ENCODE measurements at places on chromosomes 13 and 19.

GRCh38 chr13:111911121-111911720 lies 155.7 kb upstream of the SOX1 start:
- peaks cover 5% of the 10 kb centered on the region for H3K4me1 ChIP-seq
- no peak overlapping the region for H3K4me3 ChIP-seq
- no peaks in the 10 kb centered on the region for H3K27me3 ChIP-seq
- H3K27ac ChIP-seq: no peak overlapping the region

DNA sequence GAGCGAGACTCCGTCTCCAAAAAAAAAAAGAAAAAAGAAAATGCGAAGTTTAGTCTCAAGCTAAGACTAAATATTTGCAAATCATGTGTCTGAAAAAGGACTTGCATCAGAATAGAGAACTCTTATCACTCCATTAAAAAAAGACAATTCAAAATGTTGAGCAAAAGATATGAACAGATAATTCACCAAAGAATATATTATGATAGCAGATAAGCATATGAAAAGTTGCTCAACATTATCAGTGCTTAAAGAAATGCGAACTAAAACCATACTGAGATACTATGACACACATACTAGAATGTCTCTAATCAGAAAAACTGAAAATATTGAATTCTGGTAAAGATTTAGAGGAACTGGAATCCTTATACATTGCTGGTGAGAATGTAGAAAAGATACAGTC lies 38.7 kb upstream of the SACS start:
- H3K4me1 ChIP-seq: peaks cover 9% of the 10 kb centered on the region
- no peak for DNase-seq
- H3K4me3 ChIP-seq: no peak overlapping the region
- H3K36me3 ChIP-seq: no peaks in the 10 kb centered on the region

- H3K36me3 ChIP-seq: peaks cover 5% of the 10 kb centered on the region
- no peak for DNase-seq
- no peaks in the 10 kb centered on the region for H3K27me3 ChIP-seq
Observed at GRCh38 chr13:109770436-109770835, 15.9 kb downstream of the IRS2 start.

GRCh38 chr13:40102360-40102727 lies 446.9 kb downstream of the COG6 start:
- no peaks in the 10 kb centered on the region for H3K4me1 ChIP-seq
- no peak overlapping the region for H3K27ac ChIP-seq
- H3K27me3 ChIP-seq: no peaks in the 10 kb centered on the region
- H3K36me3 ChIP-seq: peaks cover 2% of the 10 kb centered on the region
- DNase-seq: no peak

- DNase-seq: no peak
- no peaks in the 10 kb centered on the region for H3K36me3 ChIP-seq
- no peak overlapping the region for H3K4me3 ChIP-seq
- no peak overlapping the region for H3K27ac ChIP-seq
- H3K4me1 ChIP-seq: no peaks in the 10 kb centered on the region
Observed at GRCh38 chr13:71209217-71209616, 657.8 kb downstream of the DACH1 start.

- no peak overlapping the region for H3K27ac ChIP-seq
- H3K4me3 ChIP-seq: no peak overlapping the region
- peaks cover 28% of the 10 kb centered on the region for H3K4me1 ChIP-seq
Observed at GRCh38 chr19:8421484-8422461, 8.7 kb downstream of the MARCHF2 start.

GRCh38 chr13:52749419-52749818 lies 9.8 kb upstream of the CNMD start:
- no peak for DNase-seq
- H3K4me3 ChIP-seq: no peak overlapping the region
- no peak overlapping the region for H3K27ac ChIP-seq
- no peaks in the 10 kb centered on the region for H3K36me3 ChIP-seq

DNA sequence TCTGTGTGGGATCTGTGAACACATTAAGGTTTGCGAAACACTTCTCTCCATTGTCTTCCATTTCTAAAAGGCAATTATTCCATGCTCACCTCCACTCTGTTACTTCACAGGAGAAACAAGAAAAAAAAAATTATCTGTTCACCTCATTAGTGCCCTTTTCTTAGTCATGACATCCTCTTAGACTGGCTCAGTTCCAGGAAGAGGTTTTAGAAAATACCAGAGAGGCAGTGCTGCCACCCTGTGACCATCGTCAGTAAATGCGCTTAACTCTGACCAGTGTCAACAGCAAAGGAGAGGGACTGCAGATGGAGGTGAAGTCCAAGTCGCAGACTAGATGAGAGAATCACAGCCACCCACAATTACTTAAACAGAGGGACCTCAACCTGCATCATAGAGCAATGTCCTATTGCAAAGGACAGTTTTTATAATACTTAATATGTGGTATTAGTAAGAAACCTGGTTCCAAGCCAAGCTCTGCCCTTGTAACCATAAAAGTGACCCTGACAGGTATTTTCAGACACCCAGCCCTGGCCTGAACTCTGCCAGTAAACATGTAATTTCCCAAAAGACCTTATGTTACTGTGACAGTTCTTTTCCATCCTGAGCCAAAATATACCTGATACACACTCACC lies 19.4 kb downstream of the CEACAM21 start:
- peak; percentile 40 for DNase-seq
- no peaks in the 10 kb centered on the region for H3K36me3 ChIP-seq
- H3K4me1 ChIP-seq: no peaks in the 10 kb centered on the region

- H3K36me3 ChIP-seq: no peaks in the 10 kb centered on the region
- no peak overlapping the region for H3K27ac ChIP-seq
- H3K4me1 ChIP-seq: no peaks in the 10 kb centered on the region
- no peaks in the 10 kb centered on the region for H3K27me3 ChIP-seq
- no peak for DNase-seq
Observed at GRCh38 chr13:51481656-51482055, 28.8 kb upstream of the INTS6 start.

- H3K27me3 ChIP-seq: no peaks in the 10 kb centered on the region
- no peaks in the 10 kb centered on the region for H3K4me1 ChIP-seq
- no peak overlapping the region for H3K4me3 ChIP-seq
- DNase-seq: no peak
- no peak overlapping the region for H3K27ac ChIP-seq
- no peaks in the 10 kb centered on the region for H3K36me3 ChIP-seq
Observed at GRCh38 chr13:38743466-38743865, 56.6 kb downstream of the FREM2 start.

GRCh38 chr19:35929876-35930275 lies 6.3 kb upstream of the LRFN3 start:
- DNase-seq: no peak
- no peak overlapping the region for H3K4me3 ChIP-seq
- H3K27ac ChIP-seq: no peak overlapping the region
- H3K36me3 ChIP-seq: no peaks in the 10 kb centered on the region
- H3K27me3 ChIP-seq: no peaks in the 10 kb centered on the region
- H3K4me1 ChIP-seq: no peaks in the 10 kb centered on the region

- no peak overlapping the region for H3K27ac ChIP-seq
- H3K4me3 ChIP-seq: no peak overlapping the region
- peaks cover 3% of the 10 kb centered on the region for H3K4me1 ChIP-seq
- no peaks in the 10 kb centered on the region for H3K27me3 ChIP-seq
- peak; percentile 35 for DNase-seq
Observed at GRCh38 chr13:73870036-73870741, 264.0 kb downstream of the KLF12 start.

GRCh38 chr13:25117312-25117711 lies 21.4 kb downstream of the PABPC3 start:
- no peaks in the 10 kb centered on the region for H3K27me3 ChIP-seq
- no peak overlapping the region for H3K27ac ChIP-seq
- H3K36me3 ChIP-seq: no peaks in the 10 kb centered on the region
- peak; percentile 43 for DNase-seq
- H3K4me1 ChIP-seq: peaks cover 20% of the 10 kb centered on the region

DNA sequence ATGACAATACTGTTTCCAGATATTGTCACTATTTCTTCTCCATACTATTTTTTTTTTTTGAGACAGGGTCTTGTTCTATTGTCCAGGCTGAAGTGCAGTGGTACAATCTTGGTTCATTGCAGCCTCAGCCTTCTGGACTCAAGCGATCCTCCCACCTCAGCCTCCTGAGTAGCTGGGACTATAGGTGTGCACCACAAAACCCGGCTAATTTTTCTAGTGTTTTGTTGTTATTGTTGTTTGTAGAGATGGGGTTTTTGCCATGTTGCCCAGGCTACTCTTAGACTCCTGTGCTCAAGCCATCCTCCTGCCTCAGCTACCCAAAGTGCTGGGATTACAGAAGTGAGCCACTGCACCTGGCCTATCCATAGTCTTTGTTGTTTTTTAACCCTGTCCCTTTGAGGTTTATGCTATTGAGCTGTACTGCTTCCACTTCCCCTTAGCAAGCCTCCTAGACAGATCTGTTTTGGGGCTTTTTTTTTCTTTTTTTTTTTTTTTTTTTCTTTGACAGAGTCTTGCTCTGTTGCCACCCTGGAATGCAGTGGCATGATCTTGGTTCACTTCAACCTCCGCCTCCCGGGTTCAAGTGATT lies 27.6 kb upstream of the MAP3K10 start:
- no peaks in the 10 kb centered on the region for H3K4me1 ChIP-seq
- H3K27ac ChIP-seq: no peak overlapping the region
- H3K27me3 ChIP-seq: no peaks in the 10 kb centered on the region
- no peaks in the 10 kb centered on the region for H3K36me3 ChIP-seq
- DNase-seq: no peak

DNA sequence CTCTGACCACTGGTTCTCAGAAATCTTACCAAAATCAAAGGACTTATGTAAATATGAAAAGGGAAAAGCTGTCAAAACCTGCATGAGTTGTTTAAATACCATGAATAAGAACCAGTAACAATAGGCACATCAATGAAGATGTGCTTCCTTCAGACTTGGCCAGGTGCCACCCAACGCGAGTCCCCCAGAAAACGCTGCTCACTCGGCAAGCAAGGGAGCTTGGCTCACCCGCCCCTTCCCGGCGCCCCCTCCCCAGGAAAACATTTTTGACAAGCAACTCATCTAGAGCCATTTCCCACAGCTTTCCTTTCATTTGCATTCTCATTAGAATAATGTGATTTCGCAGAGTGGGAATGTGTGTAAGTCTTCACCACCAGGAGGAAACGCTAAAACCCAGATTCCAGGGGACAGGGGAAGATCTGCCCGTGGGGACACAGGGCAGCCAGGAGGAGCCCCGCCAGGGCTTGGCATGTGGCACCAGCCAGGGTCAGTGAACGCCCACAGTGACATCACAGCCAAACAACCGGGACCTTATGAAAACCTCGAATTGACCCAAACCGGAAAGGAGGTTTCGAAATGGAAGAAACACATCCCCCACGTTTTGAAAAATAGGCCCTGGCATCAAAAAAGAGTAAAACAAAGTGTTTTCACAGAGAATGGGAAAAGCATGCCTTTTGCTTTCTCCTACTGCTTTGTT lies 366.2 kb upstream of the TSHZ3 start:
- no peaks in the 10 kb centered on the region for H3K36me3 ChIP-seq
- no peak overlapping the region for H3K4me3 ChIP-seq
- no peaks in the 10 kb centered on the region for H3K4me1 ChIP-seq
- DNase-seq: no peak
- no peak overlapping the region for H3K27ac ChIP-seq
- no peaks in the 10 kb centered on the region for H3K27me3 ChIP-seq

- no peaks in the 10 kb centered on the region for H3K27me3 ChIP-seq
- H3K4me1 ChIP-seq: no peaks in the 10 kb centered on the region
- H3K4me3 ChIP-seq: no peak overlapping the region
- no peaks in the 10 kb centered on the region for H3K36me3 ChIP-seq
- no peak overlapping the region for H3K27ac ChIP-seq
Observed at GRCh38 chr13:111595276-111595675, 274.8 kb downstream of the TEX29 start.

GRCh38 chr13:49627831-49628652 lies at the start of gene ARL11:
ARL11 (plus strand) TSS chr13:49628507; CDS start chr13:49630448, 1,941 bp downstream.
- DNase-seq: peak; percentile 91
- no peaks in the 10 kb centered on the region for H3K36me3 ChIP-seq
- no peak within 1 kb of the TSS for H3K27ac ChIP-seq
- no peak within 1 kb of the TSS for H3K4me3 ChIP-seq
- peaks cover 17% of the 10 kb centered on the region for H3K4me1 ChIP-seq

- H3K27ac ChIP-seq: no peak overlapping the region
- peak; percentile 41 for DNase-seq
- no peak overlapping the region for H3K4me3 ChIP-seq
- H3K36me3 ChIP-seq: no peaks in the 10 kb centered on the region
- no peaks in the 10 kb centered on the region for H3K4me1 ChIP-seq
- no peaks in the 10 kb centered on the region for H3K27me3 ChIP-seq
Observed at GRCh38 chr13:112616586-112617362, 28.8 kb upstream of the TUBGCP3 start.

GRCh38 chr13:27183561-27184147 lies 12.0 kb upstream of the USP12 start:
- H3K27me3 ChIP-seq: no peaks in the 10 kb centered on the region
- no peaks in the 10 kb centered on the region for H3K36me3 ChIP-seq
- DNase-seq: peak; percentile 65
- peaks cover 16% of the 10 kb centered on the region for H3K4me1 ChIP-seq
- no peak overlapping the region for H3K4me3 ChIP-seq

DNA sequence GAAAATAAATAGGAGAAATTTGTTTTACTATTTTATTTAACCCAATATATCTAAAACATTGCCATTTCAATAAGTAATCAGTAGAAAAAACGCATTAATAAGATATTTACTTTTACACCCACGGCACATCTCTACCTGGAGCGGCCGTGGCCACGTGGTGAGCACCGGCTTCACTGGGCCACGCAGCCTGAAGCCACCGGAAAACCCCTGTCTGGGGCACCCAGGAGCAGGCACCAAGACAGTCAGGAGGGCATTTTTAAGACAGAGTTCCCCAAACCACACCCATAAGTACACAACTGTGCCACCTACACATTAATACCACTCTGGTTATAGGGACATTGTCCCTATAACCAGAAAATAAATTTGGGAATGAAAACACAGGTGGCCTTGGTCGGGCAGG lies 80.9 kb downstream of the SPACA7 start:
- no peaks in the 10 kb centered on the region for H3K36me3 ChIP-seq
- DNase-seq: no peak
- no peak overlapping the region for H3K27ac ChIP-seq
- H3K4me3 ChIP-seq: no peak overlapping the region
- no peaks in the 10 kb centered on the region for H3K27me3 ChIP-seq
- no peaks in the 10 kb centered on the region for H3K4me1 ChIP-seq

DNA sequence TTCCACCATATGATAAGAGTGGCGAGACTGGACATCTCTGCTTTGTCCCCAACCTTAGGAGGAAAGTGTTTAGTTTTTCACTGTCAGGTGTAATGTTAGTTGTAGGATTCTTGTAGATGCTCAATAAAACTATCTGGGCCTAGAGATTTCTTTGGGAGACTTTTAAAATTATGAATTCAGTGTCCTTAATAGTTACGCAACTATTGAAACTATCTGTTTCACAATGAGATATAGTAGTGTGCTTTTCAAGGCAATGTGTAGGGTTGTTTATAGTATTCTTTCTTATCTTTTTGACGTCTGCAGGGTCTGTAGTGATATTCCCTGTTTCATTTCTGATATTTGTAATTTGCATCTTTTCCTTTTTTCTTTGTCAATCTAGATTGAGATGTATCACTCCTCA lies 33.2 kb upstream of the F7 start:
- no peaks in the 10 kb centered on the region for H3K27me3 ChIP-seq
- H3K36me3 ChIP-seq: no peaks in the 10 kb centered on the region
- H3K27ac ChIP-seq: no peak overlapping the region
- no peak overlapping the region for H3K4me3 ChIP-seq

GRCh38 chr19:7852851-7853769 lies 21.1 kb downstream of the PRR36 start:
- no peaks in the 10 kb centered on the region for H3K36me3 ChIP-seq
- H3K27ac ChIP-seq: no peak overlapping the region
- H3K4me3 ChIP-seq: no peak overlapping the region
- peak; percentile 79 for DNase-seq
- no peaks in the 10 kb centered on the region for H3K27me3 ChIP-seq
- no peaks in the 10 kb centered on the region for H3K4me1 ChIP-seq
